ENCODE measurements at places on chromosomes 12 and 14. TPM values are rescaled to one million over a fixed set of nuclear protein-coding genes. Genes with fewer than 3 reads are reported as not detected.

C12orf42 gene
- total RNA-seq: not detected

PLEKHD1 gene
- not detected for total RNA-seq

NIN gene
- 12.2 TPM for total RNA-seq

ST8SIA1 gene
- total RNA-seq: 5.3 TPM

PPP1R36 gene
- total RNA-seq: 1.3 TPM

GPD1 gene
- total RNA-seq: not detected

SLC39A9 gene
- total RNA-seq: 40.2 TPM

FGD4 gene
- total RNA-seq: 30.3 TPM

PGF gene
- 9.0 TPM for total RNA-seq

ENDOU gene
- 112 TPM for total RNA-seq

CCDC196 gene
- not detected for total RNA-seq

C12orf76 gene
- total RNA-seq: 10.8 TPM

SLC41A2 gene
- 7.2 TPM for total RNA-seq

GPR65 gene
- 0.35 TPM for total RNA-seq

PSMD9 gene
- 87.6 TPM for total RNA-seq

FAM181A gene
- not detected for total RNA-seq

MIP gene
- not detected for total RNA-seq

NDRG2 gene
- 161 TPM for total RNA-seq

MYO1H gene
- not detected for total RNA-seq

PPM1A gene
- total RNA-seq: 16.7 TPM

CEP128 gene
- total RNA-seq: 4.8 TPM

FIGNL2 gene
- 0.19 TPM for total RNA-seq

TMEM132C gene
- total RNA-seq: 0.45 TPM

LRRK2 gene
- 21.4 TPM for total RNA-seq

ASB8 gene
- total RNA-seq: 28.2 TPM

ZC3H10 gene
- total RNA-seq: 2.4 TPM

CBLN3 gene
- 0.13 TPM for total RNA-seq

TSPAN8 gene
- total RNA-seq: 2.2 TPM

GDF11 gene
- total RNA-seq: 1.8 TPM

LRRC43 gene
- total RNA-seq: not detected

PTHLH gene
- 9.6 TPM for total RNA-seq

MORN3 gene
- total RNA-seq: 0.09 TPM

PLEKHG7 gene
- total RNA-seq: not detected

SERPINA4 gene
- total RNA-seq: not detected

TBK1 gene
- total RNA-seq: 12.5 TPM

GZMH gene
- total RNA-seq: 0.53 TPM

CCDC38 gene
- total RNA-seq: not detected

HDAC7 gene
- total RNA-seq: 27.1 TPM

TAMALIN gene
- total RNA-seq: 4.8 TPM

ITGB7 gene
- 7.2 TPM for total RNA-seq

Measured in esophagus squamous epithelium (tissue), 5 donors.